ENCODE measurements at places on chromosomes 4 and X.

GRCh38 chrX:5683996-5684395 lies 544.7 kb downstream of the NLGN4X start:
- no peak for DNase-seq

DNA sequence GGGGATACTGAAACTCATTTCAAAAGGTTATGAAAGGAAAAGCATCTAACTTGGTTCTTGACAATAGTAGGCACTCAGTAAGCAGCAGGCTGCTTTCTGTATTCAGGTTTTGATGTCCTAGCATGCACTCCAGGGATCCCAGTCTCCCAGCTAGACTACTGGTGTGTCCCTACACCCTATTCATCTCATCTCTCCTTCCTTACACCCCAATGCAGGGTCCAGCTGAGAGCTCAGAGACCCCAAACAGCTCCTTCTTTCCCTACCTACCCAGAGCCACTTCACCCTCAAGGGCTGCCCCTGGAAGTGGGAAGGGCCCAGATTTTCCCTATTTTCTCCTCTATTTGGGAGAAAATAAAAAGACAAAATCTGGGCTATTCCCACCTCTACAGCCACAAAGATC lies 1.6 kb upstream of the EFNB1 start:
- no peak for DNase-seq

- no peak for DNase-seq
Observed at GRCh38 chrX:150842198-150842685, 56.2 kb downstream of the CD99L2 start.

- DNase-seq = no peak
Observed at GRCh38 chrX:152819732-152820131, 10.8 kb downstream of the CETN2 start.

GRCh38 chr4:28225050-28225449 lies 1364.4 kb downstream of the STIM2 start:
- DNase-seq = no peak

DNA sequence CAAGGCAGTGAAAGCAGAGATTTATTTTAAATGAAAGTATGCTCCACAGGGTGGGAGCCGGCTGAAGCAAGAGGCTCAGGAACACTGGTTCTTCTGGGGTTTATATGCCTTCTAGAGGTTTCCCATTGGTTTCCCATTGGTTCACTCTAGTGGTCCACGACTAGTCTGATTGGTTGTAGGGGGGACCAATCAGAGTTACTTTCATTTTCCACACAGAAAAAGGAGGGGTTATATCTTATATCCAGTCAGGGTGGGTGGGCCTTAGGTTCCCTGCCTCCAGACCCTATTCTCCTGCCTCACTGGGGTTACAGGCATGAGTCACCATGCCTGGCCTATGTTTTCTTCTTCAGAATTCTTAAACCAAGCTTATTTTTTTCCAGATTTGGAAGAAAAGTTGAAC lies 101.6 kb downstream of the KLHL8 start:
- DNase-seq = no peak

DNA sequence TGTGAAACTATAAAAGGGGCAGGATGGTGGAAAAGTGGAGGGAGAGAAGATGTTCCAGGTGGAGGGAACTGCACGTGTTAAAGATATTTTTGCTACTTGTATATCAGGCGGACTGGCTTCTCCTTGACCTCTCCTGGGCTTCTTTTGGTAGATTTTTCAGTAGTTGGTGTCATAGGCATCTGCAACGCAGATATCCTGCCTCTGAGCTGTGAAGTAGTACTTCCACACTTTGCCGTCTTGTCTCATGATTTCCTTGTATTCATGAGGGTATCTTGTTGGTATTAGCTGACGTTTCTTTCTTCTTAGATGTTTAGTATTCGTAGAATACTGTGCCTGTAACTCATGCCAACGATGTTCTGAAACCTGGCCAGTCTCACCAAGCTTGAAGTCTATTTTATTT lies 81.0 kb downstream of the WWC2 start:
- DNase-seq = no peak

DNA sequence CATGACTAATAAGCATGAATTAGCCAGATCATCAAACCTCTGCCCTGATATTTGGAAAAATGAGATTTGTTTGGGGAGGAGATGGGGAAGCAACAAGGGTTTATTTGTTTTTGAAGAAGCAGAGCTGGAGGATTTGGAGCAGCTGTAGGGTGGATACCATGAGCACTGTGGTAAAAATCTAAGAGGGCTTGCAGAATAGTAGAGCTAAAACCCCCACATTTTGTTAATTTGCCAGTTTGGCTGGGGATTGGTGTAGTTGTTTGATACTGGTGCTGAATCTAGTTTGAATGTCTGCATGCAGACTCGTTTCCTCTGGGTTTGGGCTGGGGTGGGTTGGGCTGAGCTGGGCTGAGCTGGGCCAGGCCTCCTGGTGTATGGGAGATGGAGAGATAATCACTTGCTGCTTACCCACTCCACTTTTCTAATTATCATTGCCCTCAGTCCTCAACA lies 43.7 kb downstream of the SMAD1 start:
- no peak for DNase-seq

GRCh38 chr4:105996845-105997244 lies 101.6 kb downstream of the NPNT start:
- DNase-seq = no peak

DNA sequence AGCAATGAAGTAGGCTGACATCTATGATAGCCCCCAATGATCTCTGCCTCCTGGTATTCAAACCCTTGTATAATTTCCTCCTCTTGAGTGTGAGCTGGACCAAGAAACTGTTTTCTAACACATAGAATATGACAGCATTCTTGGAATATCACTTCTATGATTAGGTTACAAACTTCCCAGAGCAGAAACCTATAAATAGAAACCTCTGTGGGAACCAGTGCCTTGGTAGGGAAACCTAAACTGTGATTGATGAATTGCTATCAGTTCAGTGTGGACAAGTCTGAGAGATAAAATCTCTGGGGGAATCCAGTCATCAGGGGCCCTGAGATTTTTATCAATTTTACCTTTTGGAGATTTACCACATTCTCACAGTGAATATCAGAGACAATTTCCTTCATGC lies 756.5 kb upstream of the AGA start:
- no peak for DNase-seq

GRCh38 chr4:173748353-173748752 lies 218.3 kb upstream of the HAND2 start:
- DNase-seq = no peak

DNA sequence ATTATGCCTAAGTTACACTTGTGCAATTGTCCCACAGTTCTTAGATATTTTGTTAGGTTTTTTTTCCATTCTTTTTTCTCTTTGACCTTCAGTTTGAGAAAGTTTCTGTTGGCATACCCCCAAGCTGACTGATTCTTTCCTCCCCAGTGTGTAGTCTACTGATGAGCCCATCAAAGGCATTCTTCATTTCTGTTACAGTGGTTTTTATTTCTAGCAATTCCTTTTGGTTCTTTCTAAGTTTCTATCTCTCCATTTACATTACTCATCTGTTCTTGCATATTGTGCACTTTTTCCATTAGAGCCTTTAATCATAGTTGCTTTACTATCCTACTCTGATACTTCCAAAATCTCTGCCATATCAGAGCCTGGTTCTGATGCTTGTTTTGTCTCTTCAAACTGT lies 31.9 kb downstream of the CASP6 start:
- no peak for DNase-seq

GRCh38 chrX:153725039-153725831 lies 579 bp downstream of the ABCD1 start:
- DNase-seq = no peak

- no peak for DNase-seq
Observed at GRCh38 chrX:135170468-135170867, 730 bp downstream of the CT55 start.
